Urinary bladder (tissue), 4 donors: ENCODE measurements at places on chromosomes 1 and 21. TPM values are rescaled to one million over a fixed set of nuclear protein-coding genes. Genes with fewer than 3 reads are reported as not detected.
A peak's percentile ranks its signal among the peaks of the same experiment; 100 is the strongest.

- DNase-seq = no peak
Observed at GRCh38 chr1:206540044-206540780, 32.9 kb downstream of the RASSF5 start.

DNA sequence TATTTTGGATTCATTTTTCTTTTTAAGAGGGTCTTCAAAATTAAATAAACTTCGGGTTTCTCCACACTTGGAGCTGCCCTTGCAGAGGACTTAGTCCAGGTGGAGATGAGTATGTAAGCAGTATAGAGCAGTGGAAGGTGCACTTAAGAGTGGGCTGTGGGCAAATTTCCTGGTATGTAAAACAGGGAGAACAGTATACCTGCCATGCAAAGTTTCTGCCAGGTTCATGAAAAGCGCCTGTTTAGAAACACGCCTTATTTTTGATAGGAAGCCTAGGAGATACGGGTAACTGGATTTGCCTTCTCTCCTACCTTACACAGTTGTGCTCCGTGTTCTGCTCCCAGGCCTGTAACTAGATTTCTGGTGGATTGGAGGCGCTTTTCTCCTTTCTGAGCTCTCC lies 1.2 kb downstream of the KDM4A start:
- no peak for DNase-seq

GRCh38 chr1:82849460-82849859 lies 1048.7 kb downstream of the ADGRL2 start:
- DNase-seq = no peak

DNA sequence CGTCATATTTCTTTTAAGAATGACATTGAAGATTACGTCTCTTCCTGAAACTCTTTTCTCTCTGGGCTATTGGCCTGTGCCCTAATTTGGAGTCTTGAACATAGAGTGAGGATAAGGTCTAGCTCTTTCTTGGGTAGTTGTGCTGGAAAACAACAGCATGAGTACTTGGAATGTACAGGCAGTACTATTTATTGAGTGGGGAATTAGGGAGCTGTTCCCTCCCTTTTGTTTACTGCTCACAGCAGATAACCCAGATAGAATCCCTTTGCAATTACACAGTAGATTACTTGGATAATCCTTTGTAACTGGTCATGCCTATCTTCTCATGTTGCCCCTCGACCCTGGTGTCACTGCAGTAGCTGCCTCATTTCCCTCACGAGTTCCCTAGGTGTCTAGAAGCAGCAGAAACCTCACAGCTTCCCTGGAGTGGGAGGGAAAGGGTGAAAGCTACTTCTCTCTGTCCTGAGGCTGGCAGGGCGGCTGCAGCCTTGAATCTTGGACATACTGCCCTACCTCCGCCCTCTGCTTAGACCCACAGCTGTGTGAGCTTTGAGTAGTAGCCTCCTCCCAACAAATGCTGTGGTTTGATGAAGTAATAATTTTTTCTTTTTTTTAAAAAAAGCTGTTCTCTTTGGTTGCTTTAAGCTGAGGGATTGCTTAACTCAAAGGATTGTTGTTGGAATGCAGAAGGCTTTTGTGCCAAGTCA lies 70.6 kb downstream of the FGGY start:
- DNase-seq = peak; percentile 8

DNA sequence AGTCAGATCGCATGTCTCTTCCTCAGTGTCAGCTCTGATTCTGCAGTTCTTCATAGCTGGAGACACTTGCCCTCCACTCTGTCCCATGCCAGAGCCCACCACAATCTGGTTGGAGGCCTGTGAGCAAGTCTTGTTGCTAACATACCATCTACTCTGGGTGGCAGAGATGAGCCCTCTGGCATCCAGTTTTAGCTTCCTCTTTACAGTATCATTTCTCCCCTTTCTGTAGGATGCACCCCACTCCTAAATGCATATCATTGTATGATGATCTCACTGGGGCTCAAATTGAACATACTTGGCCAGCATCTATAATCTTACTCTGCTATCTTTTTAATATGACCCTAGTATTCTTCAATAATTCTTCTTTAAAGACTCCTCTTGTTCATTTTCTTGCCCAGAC lies 16.9 kb downstream of the PCNX2 start:
- no peak for DNase-seq

DNA sequence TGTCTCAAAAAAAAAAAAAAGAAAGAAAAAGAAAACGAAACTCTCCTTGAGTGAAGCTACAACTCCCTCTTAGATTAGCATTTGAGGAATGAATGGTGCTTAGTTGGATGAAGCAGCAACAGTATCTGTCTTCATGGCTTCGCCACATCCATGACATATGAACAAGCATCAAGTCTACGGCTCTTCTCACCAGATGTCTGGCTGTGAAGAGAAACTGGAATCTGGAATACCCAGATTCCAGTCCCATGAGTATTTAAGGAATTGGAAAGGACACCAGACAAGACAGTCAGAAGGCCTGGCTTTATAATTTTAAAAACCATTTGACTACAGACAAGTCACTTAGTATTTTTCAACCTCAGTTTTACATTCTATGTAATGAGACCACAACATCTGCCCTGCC lies 38.0 kb upstream of the TADA1 start:
- DNase-seq = no peak

GRCh38 chr1:66752000-66752592 lies at the start of gene DYNLT5:
Gene DYNLT5, plus strand, starts transcription at chr1:66752459. Its CDS starts 2,200 bp downstream, at chr1:66754659.
- no peak for DNase-seq

- no peak for DNase-seq
Observed at GRCh38 chr1:213120961-213121360, 69.9 kb downstream of the RPS6KC1 start.

GRCh38 chr1:25146451-25146855 lies 85.8 kb downstream of the SYF2 start:
- no peak for DNase-seq

GRCh38 chr1:107698161-107698560 lies 266.8 kb downstream of the VAV3 start:
- DNase-seq = no peak

DNA sequence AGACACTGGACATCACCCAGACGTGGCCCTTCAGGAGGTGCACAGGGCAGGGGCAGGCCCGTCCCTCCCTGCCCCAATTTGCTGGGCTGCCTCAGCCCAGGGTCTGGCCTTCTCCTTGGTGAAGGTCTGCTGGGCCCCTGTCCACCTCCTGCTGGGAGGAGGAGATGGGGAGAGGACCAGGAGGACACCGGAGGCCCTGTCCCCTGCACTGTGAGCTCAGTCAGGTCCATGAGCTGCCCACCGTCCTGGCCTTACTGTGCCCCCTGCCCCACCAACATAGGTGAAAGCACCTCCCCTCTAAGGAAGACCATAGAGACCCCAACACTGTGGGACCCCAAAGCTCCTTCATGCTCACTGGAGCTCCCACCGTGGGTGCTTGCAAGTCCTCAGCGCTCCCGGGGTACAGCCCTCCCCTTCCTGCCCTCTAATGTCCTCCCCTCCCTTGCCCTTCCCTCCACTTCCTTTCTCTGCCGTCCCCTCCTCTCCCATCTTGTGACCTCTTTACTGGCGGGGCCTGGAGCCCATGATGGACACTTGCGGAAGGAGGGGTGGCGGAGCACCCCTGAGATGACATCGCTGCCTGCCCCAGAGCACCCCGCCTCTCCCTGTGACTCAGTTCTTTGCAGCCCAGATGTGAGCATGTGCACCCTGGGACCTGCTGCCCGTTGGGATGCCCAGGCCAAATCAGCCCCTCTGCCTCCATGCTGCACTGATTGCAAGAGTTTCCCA lies 4.6 kb downstream of the LRRC3 start:
- DNase-seq = no peak

DNA sequence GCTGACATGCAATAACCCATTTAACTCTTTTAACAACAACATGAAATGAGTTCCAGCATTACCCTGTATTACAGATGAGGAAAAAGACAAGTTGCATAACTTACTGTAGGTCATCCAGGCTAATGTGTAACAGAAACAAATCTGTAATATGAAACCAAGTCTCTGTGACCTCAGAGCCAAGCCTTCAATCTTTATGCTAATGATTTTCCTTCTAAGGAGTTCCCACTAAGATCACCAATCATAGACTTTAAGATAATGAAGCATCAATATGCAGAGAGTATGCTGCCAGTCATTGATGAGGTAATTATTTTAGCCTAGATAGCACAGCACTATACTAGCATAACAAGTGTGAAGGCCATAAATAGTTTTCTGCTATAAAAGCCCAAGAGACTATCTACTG lies 35.6 kb upstream of the RNPC3 start:
- DNase-seq = no peak

- no peak for DNase-seq
Observed at GRCh38 chr1:21773585-21773984, 9.4 kb downstream of the USP48 start.

DNA sequence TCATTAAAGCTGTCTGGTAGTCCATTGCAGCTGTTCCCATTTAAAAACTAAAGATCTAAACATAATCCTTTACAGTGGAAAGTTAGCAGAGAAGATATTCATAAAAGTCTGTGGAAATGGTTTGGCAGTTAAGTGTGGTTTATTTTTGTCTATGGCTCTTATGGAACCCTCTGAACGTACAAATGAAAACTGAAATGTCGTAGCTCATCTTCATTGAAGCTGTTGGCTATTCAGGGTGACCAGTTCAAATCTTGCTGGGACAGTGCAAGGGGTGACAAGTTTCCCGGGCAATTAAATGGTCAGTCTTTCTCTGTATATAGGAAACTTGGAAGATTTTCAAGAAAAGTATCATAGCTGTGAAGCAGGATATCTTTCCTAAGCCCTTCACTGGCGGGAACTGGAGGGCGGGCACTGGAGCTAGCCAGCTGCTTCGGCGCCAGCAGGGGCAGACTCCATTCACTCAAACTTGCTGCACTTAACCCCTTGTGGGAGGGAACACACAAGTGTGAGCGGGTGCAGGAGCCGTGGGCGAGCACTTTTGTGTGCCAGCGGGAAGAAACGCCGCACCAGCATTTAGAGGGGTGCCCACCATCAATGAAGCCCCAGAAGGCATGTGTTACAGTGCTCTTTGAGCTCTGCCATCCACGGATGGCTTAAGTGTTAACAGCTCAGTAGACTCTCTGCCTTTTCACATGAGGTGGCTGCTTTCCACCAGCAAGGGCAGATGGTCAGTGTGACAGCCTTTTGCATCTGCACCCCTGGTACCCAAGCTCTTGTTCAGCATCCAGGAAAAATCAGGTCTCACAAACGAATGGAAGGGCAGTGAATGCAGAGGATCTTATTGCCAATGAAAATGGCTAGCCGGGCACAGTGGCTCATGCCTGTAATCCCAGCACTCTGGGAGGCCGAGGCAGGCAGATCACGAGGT lies 232.1 kb upstream of the KAZN start:
- DNase-seq = peak; percentile 23

- DNase-seq = no peak
Observed at GRCh38 chr1:29603622-29604021, 367.3 kb downstream of the PTPRU start.

DNA sequence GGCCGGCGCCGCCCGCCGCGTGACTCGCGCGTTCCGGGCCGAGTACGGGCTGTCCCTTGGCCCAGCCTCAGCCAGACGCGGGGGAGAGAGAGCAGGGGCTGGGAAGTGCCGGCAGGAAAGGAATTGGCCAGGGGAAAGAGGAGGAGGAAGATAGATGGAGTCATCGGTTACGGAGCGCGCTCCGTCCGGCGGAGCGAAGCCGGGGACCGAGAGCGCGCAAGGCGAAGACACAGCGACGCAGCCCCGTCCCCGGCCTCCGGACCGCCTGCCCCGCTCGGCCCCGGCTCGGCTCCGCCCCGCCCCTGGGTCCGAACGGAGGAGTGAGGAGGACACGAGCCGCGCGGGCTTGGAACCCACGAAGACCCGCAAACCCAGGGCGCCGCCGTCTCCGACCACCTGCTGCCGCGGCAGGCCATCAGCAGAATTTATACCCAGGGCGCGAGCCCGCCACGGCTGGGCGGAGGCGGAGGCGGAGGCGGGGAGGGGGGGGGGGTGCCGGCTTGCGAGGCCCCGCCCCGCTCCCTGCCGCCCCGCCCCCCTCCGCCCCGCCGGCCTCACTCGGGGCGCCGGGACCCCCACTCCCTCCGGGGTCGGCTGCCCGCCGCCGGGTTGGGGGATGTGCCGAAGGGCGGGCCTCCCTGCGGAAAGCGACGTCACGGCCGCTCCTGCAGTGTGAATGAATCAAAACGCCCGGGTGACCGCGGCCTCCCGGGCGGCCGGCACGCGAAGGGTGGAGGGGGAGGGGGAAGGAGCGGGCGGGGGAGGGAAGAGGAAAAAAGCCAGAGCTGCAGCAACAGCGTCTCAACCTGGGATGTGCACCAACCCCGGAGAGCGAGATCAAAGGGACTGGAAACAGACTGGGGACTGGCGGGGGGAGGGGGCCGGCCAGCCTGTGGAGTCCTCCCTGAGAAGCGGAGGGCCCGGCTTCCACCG lies at the start of gene LHX4:
LHX4 (plus strand) TSS at position 782 of the 933 bp plus-strand sequence. CDS start 266 bp downstream, outside the sequence.
- no peak for DNase-seq

- DNase-seq = no peak
Observed at GRCh38 chr1:206075786-206076755, 23.1 kb downstream of the RHEX start.

DNA sequence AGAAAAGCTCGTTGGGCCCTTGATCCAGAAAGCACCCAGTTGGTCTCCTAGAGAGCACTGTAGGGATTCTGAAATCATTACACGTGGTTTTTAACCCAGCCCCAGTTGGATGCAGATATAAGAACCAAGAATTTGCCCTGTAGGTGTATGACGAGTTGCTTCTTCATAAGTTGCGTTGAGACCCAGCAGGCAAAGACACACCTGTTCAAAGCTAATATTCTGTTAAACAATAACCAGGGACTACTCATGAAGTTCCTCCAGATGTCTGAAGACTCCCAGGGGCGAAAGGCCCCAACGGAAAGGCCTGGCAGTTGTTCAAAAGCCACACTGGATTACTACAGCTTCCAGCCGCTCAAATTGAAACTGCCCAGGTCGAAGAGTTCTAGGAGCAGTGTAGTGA lies 88.6 kb upstream of the HNRNPU start:
- DNase-seq = no peak

DNA sequence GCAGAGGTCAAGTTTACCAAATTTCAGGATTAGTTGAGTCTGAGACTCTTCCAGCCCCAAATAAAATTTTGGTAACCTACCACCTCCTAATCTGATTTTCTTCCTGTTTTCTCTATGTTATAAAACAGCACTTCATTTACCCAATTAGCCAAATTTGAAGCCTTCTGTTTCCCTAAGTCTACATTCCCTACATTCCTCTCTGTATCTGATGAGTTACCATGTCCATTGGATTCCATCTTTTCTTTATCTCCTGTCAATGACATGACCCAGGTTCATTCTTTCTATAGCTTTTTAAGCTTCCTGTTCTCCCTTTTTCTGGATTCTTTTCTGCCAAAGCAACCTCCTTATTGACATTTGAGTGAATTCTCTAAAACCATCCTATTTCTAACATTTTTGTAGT lies 72.8 kb downstream of the OSBPL9 start:
- DNase-seq = no peak

DNASE2B gene
- polyA plus RNA-seq = not detected

KCNH1 gene
- 0.20 TPM for polyA plus RNA-seq

PDZK1IP1 gene
- 0.20 TPM for polyA plus RNA-seq

FCRL1 gene
- polyA plus RNA-seq = 0.10 TPM

KCNK2 gene
- 5.2 TPM for polyA plus RNA-seq

CDK18 gene
- polyA plus RNA-seq = 6.0 TPM

STIL gene
- polyA plus RNA-seq = 0.53 TPM

PSRC1 gene
- polyA plus RNA-seq = 6.5 TPM

PLA2G2D gene
- not detected for polyA plus RNA-seq
